SJCRH30 (cell line): ENCODE measurements at places on chromosomes 11 and 22. TPM values are rescaled to one million over a fixed set of nuclear protein-coding genes. Genes with fewer than 3 reads are reported as not detected.

The DUSP8 gene
- 0.71 and 0.83 TPM in 2 replicates for total RNA-seq

The L3MBTL2 gene
- total RNA-seq: 21.6 and 22.5 TPM in 2 replicates

The CD3E gene
- total RNA-seq: not detected in 2 replicates

The ACRV1 gene
- 0.08 and 0.14 TPM in 2 replicates for total RNA-seq

- DNase-seq: no peak
Measured at GRCh38 chr11:33753304-33753967, 17.2 kb upstream of the CD59 start.

DNA sequence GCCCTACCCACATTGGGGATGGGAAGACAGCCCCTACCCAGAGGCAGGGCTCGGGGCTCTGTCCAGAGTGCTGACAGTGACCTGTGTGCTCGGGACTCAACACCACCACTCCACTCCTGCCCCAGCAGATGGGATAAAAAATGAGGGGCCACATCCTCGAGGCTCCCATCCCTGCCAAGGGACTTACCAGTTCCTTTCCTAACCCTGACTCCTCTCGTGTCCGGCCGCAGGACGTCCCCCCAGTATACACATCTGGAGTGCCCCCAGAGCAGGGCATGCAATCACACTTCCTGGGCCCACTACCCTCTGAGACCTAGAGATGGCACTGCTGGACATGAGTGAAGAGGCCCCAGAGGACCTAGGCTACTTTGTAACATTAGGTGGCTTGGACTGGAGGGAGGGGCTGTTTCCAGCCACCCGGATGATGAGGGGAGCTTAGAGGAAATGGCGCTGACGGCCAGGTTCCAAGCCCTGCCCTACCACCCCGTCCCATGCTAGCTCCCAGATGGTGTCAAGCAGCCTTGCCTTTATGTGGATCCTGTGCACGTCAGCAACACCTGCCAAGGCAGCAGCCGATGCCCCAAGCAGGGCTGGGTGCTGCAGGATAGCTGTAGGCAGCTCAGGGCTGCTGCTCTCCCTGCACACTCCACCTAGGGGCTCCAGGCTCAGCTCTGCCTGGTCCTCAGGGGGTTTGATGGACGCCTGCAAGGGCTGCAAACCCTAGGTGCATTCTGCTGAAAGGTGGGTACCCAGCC is 86.6 kb downstream of the DGCR2 start:
- DNase-seq: peak; percentile 29

- no peak for DNase-seq
Measured at GRCh38 chr11:3623767-3624458, 17.9 kb downstream of the ART5 start.

- DNase-seq: no peak
Measured at GRCh38 chr22:40218152-40218551, 40.4 kb downstream of the TNRC6B start.

DNA sequence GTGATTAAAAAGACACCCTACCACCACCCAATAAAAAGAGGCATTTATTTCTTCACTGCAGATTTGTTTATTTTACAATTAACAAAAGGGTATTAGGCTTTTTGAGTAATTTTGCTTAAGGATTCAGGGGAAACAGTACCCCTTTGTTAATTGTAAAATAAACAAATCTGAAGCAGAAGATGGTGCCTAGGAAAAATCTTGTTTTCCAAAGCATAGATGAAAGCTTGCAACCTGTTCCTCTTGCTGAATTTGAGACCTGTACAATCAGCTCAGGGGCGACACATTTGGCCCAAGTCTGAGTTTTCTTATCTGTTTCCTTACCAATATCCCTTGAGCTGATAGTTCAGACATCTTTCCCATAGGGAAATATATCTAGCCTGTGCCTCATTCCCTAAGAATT is 171.9 kb downstream of the GRIA4 start:
- no peak for DNase-seq

DNA sequence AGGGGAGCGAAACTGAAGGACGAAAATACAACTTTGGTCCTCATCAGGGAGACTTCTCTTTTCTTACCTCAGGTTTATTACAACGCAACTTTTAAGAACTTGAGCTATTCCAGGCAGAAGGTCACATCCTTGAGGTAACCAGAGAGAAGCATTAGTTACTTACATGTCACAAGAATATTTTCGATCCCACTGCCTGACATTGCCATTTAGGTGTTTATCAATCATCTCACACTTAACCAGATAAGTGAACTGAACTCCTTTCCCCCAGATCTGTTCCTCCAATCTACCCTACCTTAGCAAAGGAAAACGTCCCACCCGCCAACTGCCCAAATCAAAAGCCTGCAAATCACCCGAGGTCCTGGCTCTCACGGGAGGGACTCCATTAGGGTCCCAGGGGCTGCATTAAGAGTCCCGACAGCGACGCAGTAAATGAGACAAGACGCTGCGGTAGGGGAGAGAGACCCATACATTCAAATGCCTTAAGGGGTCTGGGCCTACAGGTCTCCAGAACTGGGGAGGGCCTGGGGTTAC is 734 bp downstream of the ZNF280B start:
- no peak for DNase-seq

GRCh38 chr11:129190087-129190486 is 2.0 kb downstream of the ARHGAP32 start:
- no peak for DNase-seq

DNA sequence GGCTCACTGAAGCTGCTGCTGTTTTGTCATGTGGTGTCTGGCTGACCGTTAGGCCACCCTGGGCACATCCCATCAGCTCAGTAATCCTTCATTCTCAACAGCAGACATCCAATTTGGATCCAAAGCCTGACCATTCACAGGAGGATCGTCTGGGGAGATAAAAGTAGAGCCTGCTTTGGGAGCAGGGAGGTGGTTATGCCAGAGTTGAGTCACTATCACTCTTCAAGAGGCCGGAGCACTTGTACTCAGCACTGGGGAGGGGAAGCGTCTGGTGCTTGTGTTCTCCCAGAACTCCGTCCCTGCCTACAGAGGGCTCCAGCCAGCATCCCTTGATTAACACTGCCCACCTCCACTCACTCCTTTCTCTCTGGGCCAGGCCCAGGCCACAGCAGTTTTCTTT is 382.6 kb downstream of the OPCML start:
- no peak for DNase-seq

GRCh38 chr11:60193687-60194433 is 11.0 kb upstream of the MS4A6A start:
- peak; percentile 64 for DNase-seq
